Activated naive CD4-positive, alpha-beta T cell treated with anti-CD3 and anti-CD28 coated beads for 36 hours (primary cell): ENCODE measurements at places on chromosomes 12 and 14. TPM values are rescaled to one million over a fixed set of nuclear protein-coding genes. Genes with fewer than 3 reads are reported as not detected.

Gene KLRK1
- total RNA-seq, result 0.35 TPM

Gene TAMALIN
- total RNA-seq, result 14.8 TPM

Gene COPS7A
- 43.0 TPM for total RNA-seq

Gene PLEKHA5
- 0.69 TPM for total RNA-seq

Gene TUNAR
- not detected for total RNA-seq

Gene KCNJ8
- not detected for total RNA-seq

Gene CIDEB
- total RNA-seq, result 15.1 TPM

Gene CCDC177
- not detected for total RNA-seq

Gene FGD4
- total RNA-seq, result 0.15 TPM

Gene C1RL
- 11.5 TPM for total RNA-seq

Gene RNU4-1
- total RNA-seq, result 685 TPM

Gene CLBA1
- 0.43 TPM for total RNA-seq

Gene RASSF9
- not detected for total RNA-seq

Gene MED13L
- 46.0 TPM for total RNA-seq

Gene CDCA4
- total RNA-seq, result 59.6 TPM

Gene TEX52
- total RNA-seq, result not detected

Gene KRT2
- not detected for total RNA-seq

Gene MLEC
- 89.7 TPM for total RNA-seq

Gene SLC17A8
- total RNA-seq, result not detected

Gene CLEC6A
- total RNA-seq, result not detected

Gene TDRD9
- total RNA-seq, result not detected

Gene ARMH4
- total RNA-seq, result not detected

Gene RTL1
- not detected for total RNA-seq

Gene AMIGO2
- total RNA-seq, result 19.6 TPM

Gene SNRPF
- 59.9 TPM for total RNA-seq

Gene RNU6-7
- total RNA-seq, result not detected

Gene PCED1B
- 143 TPM for total RNA-seq

Gene KRT85
- not detected for total RNA-seq

Gene KRT71
- not detected for total RNA-seq

Gene STRN3
- total RNA-seq, result 13.8 TPM

Gene TRIM9
- total RNA-seq, result 0.76 TPM

Gene MMP19
- total RNA-seq, result 0.10 TPM

Gene BTG1
- 218 TPM for total RNA-seq

Gene KRT6B
- total RNA-seq, result not detected
